AG04450 (cell line): ENCODE measurements at places on chromosomes 1 and 21. TPM values are rescaled to one million over a fixed set of nuclear protein-coding genes. Genes with fewer than 3 reads are reported as not detected.

Gene GPR52
- 0.10 TPM in 1 of 2 replicates, not detected in the other for polyA plus RNA-seq

Gene PFKFB2
- 1.7 TPM in 2 replicates for polyA plus RNA-seq

Gene ILDR2
- 0.10 TPM in 1 of 2 replicates, not detected in the other for polyA plus RNA-seq

Gene ADCY10
- polyA plus RNA-seq: 0.01 and 0.11 TPM in 2 replicates

Gene CHRNB2
- polyA plus RNA-seq: 0.06 TPM in 1 of 2 replicates, not detected in the other

Gene MYBPH
- polyA plus RNA-seq: 0.04 and 0.09 TPM in 2 replicates

Gene DNAH14
- 7.2 and 11.1 TPM in 2 replicates for polyA plus RNA-seq

Gene LAMC1
- 322 and 348 TPM in 2 replicates for polyA plus RNA-seq

Gene NUP210L
- 0.01 TPM in 1 of 2 replicates, not detected in the other for polyA plus RNA-seq

Gene SPRR1B
- polyA plus RNA-seq: not detected in 2 replicates

Gene SPRR2E
- not detected in 2 replicates for polyA plus RNA-seq

Gene MKNK1
- 38.0 and 41.5 TPM in 2 replicates for polyA plus RNA-seq

- DNase-seq: no peak
Observed at GRCh38 chr1:241464985-241465384, 54.6 kb downstream of the FH start.

DNA sequence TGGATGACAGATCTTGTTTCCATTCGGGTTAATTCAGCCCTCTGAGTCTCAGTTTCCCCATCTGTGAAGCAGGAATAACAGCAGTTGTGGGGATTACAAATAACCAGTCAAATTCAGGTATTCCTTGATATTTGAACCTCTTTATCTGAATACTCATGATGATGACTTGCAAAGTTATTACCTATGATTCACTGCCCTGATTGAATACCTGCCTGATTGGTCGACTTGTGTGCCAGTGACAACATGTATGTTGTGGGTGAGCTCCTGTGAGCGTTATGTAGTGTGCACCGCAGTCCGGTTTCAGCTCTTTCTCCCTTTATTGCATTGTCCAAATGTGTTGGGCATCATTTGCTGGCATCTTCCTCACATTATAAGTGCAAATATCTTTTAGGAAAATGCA, 9.5 kb upstream of the TMEM61 start:
- no peak for DNase-seq

DNA sequence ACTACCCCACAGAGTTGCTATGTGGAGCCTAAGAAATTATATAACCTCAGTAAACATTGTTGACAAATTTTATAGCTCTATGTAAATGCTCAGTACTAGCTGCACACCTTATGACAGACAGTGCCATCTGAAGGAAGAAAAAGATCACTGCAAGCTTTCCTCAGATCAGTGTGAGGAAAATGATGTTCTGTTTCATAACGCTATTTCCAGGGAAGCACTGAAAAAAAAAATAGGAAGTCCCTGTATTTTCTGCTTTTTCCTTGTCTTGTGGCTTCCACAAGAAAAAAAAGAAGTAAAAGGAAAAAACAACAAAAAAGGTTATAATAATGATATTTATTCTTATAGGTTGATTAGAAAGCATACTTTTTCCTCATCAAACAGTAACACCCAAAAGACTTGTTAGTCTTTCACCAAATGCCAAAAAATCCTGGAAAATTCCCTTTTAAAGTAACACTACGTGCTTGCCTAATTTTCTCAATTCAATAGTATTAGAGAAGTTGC, 23.2 kb downstream of the LYST start:
- no peak for DNase-seq

DNA sequence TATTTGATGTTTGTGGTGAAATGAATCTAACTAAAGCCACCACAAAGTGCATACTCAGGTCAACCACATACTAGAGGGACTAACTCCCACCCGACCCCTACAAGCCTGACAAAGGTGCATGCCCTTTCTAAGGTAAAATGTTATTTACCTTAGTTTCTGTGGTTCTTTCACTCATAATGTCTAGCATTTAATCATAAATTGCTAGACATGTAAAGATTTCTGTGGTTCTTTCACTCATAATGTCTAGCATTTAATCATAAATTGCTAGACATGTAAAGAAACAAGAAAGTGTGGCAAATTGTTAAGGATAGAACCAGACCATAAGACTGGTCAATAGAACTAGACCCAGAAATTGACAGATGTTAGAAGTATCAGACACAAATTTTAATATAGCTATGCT, 193.0 kb upstream of the PBX1 start:
- DNase-seq: no peak

- no peak for DNase-seq
Observed at GRCh38 chr1:109818271-109818987, 54.7 kb upstream of the EPS8L3 start.

DNA sequence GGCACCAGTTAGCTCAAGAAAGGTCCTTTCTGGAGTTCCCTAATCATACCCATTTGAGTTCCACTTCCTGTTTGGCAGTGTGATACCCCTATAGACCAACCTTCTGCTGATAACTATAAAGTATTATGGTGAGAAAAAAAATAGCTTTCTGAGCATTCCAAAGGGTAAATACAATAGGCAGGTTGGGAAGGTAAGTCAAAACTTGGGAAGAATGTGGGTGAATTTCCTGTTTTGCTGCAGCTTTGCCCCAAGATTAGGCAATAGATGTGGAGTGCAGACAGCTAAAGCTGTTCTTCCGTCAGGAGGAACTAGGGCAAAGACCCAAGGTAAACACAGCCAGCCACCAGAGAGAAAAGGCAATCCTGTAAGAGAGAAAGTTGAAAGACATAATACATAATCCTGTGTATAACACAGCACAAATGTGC, 49.9 kb upstream of the GUCA2A start:
- DNase-seq: no peak

DNA sequence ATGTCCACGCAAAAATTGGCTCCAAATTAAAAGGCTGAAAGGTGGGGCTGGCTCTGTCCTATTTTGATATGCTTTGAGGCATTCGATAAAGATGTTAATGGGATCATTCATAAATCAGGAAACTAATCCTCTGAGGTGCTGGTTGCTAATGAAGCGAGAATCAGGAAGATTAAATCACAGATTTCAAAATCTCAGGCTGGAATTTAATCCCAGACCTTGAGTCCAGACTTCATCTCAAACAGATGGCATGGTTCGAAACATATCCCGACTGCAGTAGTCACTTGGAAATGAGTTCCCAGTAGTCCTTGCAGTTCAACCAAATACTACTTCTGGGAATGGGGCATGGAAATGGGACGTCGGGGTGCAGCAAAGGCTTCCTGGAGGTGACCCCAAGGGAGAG, 4.5 kb upstream of the KLF17 start:
- no peak for DNase-seq

DNA sequence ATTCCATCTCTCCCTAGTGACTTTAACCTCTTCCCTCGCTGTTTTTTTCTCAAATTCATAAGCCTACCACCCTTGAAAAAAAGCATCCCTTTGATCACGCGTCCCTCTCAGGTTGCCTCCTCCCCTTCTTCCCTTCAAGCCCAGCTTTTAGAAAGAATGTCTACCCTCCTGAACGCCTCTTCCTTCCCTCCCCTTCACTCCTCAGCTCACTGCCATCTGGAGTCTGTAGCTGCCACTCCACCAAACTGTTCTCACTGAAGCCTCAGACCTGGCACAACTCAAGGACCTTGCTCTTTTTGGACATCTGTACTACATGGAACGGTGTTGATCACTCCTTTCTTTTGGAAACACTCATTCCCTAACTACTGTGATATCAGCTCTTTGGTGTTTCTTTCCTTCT, 80.6 kb downstream of the SLC25A24 start:
- no peak for DNase-seq

DNA sequence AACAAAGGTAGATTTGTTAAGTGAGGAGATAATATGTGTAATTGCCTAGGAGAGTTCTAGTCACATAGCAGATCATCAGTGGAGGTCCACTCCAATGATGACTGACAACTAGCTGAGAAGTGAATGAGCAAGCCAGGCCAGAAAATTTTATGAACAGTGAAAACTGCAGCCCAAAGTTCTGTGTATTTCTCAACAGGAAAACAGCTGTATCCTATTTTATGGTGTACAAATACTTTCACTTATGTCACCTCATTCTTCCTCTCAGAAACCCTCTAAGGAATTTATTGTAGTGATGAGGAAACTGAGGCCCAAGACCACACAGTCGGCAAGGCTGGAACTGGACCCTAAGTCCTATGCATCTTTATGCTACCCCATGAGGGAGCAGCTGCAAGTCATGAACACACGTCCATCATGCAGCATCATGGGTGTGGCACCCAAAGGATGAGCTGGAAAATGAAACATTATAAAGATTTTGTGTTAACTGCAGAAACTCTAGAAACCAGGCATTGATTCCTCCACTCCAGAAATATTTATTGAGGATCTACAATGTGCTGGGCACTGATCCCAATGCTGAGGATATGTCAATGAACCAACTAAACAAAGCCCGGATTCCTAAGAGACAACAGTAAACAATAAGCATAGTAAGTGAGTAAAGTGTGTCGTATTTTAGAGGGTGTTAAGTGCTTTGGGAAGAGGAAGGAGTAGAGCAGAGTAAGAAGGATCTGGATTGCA, 99.5 kb upstream of the DUSP10 start:
- DNase-seq: no peak

GRCh38 chr1:202247104-202247503, 53.5 kb downstream of the LGR6 start:
- no peak for DNase-seq

- no peak for DNase-seq
Observed at GRCh38 chr21:39654951-39655350, 42.2 kb downstream of the B3GALT5 start.

DNA sequence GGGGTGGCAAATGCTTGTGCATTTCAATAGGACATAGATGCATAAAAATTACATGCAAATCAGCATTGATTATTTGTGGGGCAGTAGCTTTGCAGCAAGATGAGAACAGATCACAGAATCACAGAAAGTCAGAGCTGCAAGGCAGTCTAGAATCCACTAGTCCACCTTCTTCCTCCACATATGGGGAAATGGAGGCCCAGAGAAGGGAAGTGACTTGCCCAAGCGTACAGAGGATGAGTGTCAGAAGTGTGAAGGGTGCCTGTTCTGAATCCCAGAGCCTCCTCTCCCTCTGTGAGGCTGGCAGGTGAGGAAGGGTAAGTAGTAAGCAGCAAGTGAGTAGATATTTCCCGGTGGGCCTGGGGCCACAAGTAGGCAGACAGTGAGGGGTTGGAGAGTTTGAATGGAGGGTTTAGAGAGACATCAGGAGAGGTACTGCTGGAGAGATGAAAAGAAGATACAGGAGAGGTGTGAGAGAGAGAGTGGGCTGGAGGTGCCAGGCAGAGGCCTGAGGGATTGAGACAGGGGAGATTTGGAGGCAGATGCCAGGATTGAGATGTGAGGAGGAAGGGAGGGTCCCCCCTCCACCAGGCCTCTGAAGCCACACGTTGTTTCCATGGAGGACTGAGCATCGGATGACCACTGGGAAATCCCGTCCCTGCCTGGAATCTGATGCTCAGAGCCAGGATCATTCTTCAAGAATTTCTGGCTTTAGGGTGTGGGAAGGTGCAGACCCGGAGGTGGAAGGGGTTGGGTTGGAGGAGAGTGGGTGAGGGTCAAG, 4.8 kb upstream of the MYOG start:
- DNase-seq: no peak

DNA sequence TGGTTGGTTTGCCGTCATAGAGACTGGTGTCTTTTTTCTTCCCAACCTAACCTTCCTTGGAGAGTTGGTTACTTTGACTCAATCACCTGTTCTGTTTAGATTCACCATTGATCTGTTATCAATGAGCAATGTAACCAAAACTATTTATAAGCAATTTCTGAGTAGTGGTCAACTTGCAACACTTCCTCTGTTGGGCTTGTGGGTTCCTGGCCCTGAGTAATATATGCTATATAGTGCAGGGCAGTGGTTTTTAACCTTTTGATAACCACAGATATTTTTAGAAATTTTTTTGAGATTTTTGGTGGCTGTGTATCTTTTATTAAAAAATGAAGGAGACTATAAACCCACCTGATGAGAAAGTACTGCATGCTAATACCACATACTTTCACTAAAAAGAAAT, 9.4 kb upstream of the XCL1 start:
- no peak for DNase-seq

GRCh38 chr1:4660917-4661594, 6.6 kb downstream of the AJAP1 start:
- DNase-seq: no peak

- DNase-seq: no peak
Observed at GRCh38 chr1:63034256-63034655, 250.3 kb downstream of the ATG4C start.

DNA sequence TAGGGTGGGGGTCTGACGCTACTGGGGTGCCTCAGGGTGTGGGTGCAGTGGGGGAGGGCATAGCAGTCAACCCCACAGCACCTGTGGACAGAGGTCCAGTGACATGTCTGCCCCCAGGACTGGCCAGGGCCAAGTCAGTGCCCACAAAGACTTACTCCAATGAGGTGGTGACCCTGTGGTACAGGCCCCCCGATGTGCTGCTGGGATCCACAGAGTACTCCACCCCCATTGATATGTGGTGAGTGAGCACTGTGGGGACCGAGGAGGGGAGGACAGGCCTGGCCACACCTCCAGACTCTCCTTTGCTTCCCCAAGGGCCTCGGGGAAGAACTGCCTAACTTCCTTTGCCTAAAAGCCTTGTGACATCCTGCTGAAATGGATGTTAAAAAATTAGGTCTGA, 23.5 kb downstream of the CDK18 start:
- DNase-seq: no peak

- DNase-seq: no peak
Observed at GRCh38 chr1:207812778-207813511, 61.1 kb downstream of the CD46 start.

- no peak for DNase-seq
Observed at GRCh38 chr1:43272576-43273571, 3.1 kb downstream of the TMEM125 start.

DNA sequence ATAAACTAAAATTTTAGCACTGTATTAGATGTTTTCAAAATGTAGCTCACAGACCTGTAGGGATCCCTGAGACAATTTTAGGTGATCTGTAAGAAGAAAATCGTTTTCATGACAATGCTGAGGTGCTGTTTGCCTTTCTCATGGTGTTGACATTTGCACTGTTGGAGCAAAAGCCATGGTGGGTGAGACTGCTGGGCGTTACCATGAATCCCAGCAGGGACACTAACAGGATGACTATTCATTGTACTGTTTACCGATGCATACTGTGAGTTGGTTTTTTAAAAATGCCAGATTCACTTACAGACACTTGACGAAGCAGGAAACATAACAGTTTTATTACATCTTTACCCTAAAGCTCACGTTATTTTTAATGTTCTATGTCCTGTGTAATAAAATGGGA, 468.5 kb downstream of the PCP4 start:
- no peak for DNase-seq

- no peak for DNase-seq
Observed at GRCh38 chr21:34021726-34022125, 51.7 kb upstream of the MRPS6 start.

DNA sequence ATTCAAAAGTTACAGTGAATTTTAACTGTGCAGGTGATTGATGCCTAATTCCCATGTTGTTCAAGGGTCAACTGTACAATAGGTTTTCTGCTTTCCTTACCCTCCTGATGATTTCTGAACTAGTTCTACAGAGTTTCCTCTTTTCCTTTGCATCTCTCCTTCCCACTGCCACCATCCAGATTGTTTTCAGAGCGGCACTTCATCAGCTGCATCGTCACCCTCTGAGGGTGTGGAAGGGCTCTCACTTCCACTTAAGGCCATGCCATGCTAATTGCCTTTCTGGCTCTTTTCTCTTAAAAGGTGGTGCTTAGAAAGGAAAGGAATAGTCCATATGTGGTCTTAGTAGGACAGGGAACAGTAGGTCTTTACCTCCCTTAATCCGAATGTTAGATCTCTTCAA, 39.1 kb downstream of the DISC1 start:
- no peak for DNase-seq
